Caki2 (cell line): ENCODE measurements at places on chromosomes 3 and 15. TPM values are rescaled to one million over a fixed set of nuclear protein-coding genes. Genes with fewer than 3 reads are reported as not detected.

Gene CSTA
- not detected in 2 replicates for total RNA-seq

DNA sequence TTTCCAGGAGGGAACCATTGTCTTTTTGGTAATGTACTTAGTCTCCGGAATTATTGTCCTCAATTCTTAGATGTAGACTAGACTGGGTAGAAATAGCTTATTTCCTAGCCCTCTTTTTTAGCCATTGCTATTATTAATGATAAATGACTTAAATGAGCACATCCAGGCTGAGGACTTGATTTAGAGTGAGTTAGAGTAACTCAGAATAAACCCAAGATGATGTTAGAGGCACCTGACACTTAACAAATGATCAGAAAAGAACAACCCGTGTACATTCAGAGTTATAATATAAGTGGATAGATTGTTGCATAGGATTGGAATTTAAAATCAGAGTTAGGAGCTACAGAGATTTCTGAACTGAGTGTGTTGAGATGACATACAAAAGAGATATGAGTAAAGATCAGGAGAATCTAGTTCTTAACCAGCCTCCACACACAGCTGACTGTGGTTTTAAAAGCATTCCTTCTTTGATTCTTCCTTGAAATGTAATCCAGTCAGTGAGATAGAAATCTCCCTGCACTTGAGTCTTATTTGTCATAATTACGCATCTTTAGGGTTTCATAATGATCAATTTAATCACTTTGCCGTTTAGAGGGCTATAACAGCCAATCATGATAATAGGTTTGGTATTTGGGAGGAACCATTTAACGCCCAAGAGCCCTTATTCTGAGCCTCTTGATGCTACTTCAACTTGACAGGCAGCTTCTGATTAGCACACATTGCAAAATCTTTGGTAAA is 366.5 kb downstream of the GAP43 start:
- no peak for DNase-seq

GRCh38 chr3:99929745-99930139 is 112.1 kb downstream of the CMSS1 start:
- no peak for DNase-seq

Gene UCN2
- 0.52 and 1.2 TPM in 2 replicates for total RNA-seq
